ENCODE measurements at places on chromosomes 4 and X.

DNA sequence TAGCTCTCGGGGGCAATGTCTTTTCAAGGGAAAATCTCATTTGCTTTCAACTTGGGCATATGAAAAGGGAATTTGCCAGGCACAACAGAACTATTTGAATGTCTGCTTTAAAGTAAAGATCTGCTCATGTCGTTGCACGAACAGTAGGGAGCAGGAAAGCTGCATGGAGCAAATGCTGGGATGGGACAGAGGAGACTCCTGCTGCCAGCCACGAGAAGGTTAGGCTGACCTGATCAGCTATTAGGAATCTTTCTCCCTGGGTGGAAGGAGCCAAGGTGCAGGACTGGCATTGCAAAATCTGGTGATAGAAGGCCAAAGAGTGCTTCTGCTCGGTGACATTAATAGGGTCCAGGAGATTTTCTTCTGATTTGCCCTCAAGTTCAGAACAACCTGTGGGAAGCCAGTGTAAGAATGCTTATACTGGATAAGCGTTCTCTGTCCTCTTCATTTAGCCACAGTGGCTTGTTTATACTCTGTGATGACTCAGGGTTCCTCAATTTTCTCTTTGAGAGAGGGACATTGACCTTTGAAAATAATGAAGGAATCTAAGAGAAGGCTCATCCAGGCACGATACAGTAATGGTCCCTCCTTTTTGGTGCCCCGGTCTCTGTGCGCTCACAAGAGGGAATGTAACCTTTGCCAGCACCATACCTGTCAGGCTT lies 22.9 kb downstream of the FHL1 start:
- H3K36me3 ChIP-seq = no peaks in the 10 kb centered on the region
- no peak overlapping the region for H3K4me3 ChIP-seq
- peak overlapping the region; percentile 62 for H3K27ac ChIP-seq
- DNase-seq = no peak
- no peaks in the 10 kb centered on the region for H3K4me1 ChIP-seq

- H3K4me1 ChIP-seq = no peaks in the 10 kb centered on the region
- H3K27me3 ChIP-seq = no peaks in the 10 kb centered on the region
- DNase-seq = no peak
- no peaks in the 10 kb centered on the region for H3K36me3 ChIP-seq
- H3K27ac ChIP-seq = no peak overlapping the region
Observed at GRCh38 chr4:183863155-183863825, 41.8 kb upstream of the STOX2 start.

GRCh38 chr4:72107456-72107855 lies 75.7 kb downstream of the NPFFR2 start:
- no peak overlapping the region for H3K27ac ChIP-seq
- H3K4me3 ChIP-seq = no peak overlapping the region

GRCh38 chrX:71996826-71997225 lies 86.2 kb downstream of the NHSL2 start:
- no peaks in the 10 kb centered on the region for H3K27me3 ChIP-seq
- H3K4me1 ChIP-seq = no peaks in the 10 kb centered on the region
- no peaks in the 10 kb centered on the region for H3K36me3 ChIP-seq
- H3K27ac ChIP-seq = no peak overlapping the region
- no peak for DNase-seq
- H3K4me3 ChIP-seq = no peak overlapping the region

- no peak for DNase-seq
- H3K36me3 ChIP-seq = no peaks in the 10 kb centered on the region
- peak overlapping the region; percentile 63 for H3K4me3 ChIP-seq
Observed at GRCh38 chr4:37452952-37453280, 208.4 kb downstream of the NWD2 start.

GRCh38 chr4:32909736-32910135 lies 2189.6 kb downstream of the PCDH7 start:
- no peak overlapping the region for H3K4me3 ChIP-seq
- no peak for DNase-seq
- H3K27ac ChIP-seq = no peak overlapping the region
- no peaks in the 10 kb centered on the region for H3K36me3 ChIP-seq

DNA sequence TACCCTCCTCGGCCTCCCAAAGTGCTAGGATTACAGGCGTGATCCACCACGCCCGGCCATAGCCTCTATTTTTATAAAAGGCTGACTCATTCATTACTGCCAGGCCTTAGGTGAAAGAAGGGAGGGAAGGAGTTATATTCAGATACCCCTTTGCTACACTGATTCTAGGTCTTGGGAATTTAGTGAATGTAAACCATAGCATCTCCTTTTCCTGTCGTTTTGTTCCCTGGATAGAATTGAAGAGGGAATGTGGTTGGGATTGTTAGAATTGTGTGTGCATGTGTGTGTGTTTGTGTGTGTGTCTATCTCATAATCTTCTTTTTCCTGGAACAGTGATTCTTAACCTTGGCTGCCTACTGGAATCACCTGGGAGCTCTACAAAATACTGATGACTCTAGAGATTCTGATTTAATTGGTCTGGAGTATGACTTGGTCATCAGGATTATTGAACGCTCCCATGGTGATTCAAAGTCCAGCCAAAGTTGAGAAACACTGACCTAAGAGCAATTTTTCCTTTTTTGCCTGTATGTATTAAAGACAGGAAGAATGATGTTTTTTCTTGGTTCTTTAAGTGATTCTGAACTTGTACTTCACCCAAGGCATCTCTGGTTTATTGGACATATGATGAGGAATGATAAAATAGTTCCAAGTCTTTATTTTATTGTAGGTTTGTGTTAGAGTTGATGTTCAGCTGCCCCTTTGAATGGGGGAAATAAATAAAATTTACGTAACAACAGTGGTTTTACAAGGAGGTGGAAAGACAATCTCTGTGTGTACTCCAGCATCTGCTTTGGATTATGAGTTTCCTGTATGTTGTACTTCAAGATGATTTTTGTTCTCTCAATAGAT lies 37.0 kb downstream of the NAP1L5 start:
- H3K36me3 ChIP-seq = no peaks in the 10 kb centered on the region
- H3K27ac ChIP-seq = no peak overlapping the region
- H3K4me1 ChIP-seq = no peaks in the 10 kb centered on the region

- H3K27me3 ChIP-seq = no peaks in the 10 kb centered on the region
- no peaks in the 10 kb centered on the region for H3K36me3 ChIP-seq
- DNase-seq = no peak
- no peak overlapping the region for H3K27ac ChIP-seq
Observed at GRCh38 chr4:17094876-17095210, 196.4 kb upstream of the LDB2 start.

- H3K4me1 ChIP-seq = no peaks in the 10 kb centered on the region
- DNase-seq = no peak
- H3K4me3 ChIP-seq = no peak overlapping the region
- no peaks in the 10 kb centered on the region for H3K36me3 ChIP-seq
- H3K27me3 ChIP-seq = no peaks in the 10 kb centered on the region
Observed at GRCh38 chr4:127400731-127401346, 231.9 kb upstream of the INTU start.

DNA sequence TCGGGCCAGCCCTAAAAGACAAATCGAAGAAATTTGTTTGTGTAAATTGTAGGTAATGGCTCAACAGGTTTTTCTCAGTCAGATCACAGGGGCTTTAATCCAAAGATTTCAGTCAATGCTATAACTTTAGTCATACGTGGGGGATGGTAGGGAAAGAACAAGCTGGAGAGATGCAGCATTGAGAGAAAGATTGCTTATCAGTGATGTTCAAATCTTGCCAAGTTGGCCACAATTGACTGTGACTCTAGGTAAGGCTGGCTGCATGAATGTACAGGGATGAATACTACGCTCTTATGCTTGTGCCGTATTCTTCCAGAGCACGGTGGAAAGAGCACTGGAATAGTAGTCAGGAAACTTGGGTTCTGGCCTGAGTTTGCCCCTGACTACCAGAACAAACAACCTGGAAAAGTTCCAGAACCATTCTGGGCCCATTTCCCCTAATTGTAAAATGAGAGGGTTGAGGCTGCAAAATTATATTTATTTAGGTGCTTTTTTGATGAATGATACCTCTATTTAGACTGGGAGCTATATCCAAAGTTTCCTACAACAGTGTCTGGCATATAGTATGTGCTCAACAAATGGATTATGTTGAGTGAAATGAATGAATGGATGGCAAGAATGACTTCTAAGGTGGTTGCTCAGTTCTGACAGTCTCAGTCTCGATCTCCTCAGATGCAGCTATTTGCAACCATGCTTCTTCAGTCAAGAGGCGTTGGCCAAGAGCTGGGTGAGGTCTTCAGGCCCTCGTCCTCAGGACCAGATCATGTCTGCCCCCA lies 44.4 kb downstream of the TSC22D3 start:
- no peaks in the 10 kb centered on the region for H3K27me3 ChIP-seq
- no peak overlapping the region for H3K4me3 ChIP-seq
- DNase-seq = no peak
- H3K4me1 ChIP-seq = peaks cover 4% of the 10 kb centered on the region
- peak overlapping the region; percentile 76 for H3K27ac ChIP-seq

- H3K4me3 ChIP-seq = no peak overlapping the region
- no peak overlapping the region for H3K27ac ChIP-seq
- no peak for DNase-seq
- H3K36me3 ChIP-seq = no peaks in the 10 kb centered on the region
- H3K4me1 ChIP-seq = no peaks in the 10 kb centered on the region
Observed at GRCh38 chrX:110414679-110415439, 56.2 kb downstream of the RTL9 start.

GRCh38 chr4:24850674-24851073 lies 55.3 kb downstream of the SOD3 start:
- no peaks in the 10 kb centered on the region for H3K4me1 ChIP-seq
- no peak for DNase-seq
- H3K36me3 ChIP-seq = no peaks in the 10 kb centered on the region
- H3K27ac ChIP-seq = peak overlapping the region; percentile 48
- H3K27me3 ChIP-seq = no peaks in the 10 kb centered on the region

DNA sequence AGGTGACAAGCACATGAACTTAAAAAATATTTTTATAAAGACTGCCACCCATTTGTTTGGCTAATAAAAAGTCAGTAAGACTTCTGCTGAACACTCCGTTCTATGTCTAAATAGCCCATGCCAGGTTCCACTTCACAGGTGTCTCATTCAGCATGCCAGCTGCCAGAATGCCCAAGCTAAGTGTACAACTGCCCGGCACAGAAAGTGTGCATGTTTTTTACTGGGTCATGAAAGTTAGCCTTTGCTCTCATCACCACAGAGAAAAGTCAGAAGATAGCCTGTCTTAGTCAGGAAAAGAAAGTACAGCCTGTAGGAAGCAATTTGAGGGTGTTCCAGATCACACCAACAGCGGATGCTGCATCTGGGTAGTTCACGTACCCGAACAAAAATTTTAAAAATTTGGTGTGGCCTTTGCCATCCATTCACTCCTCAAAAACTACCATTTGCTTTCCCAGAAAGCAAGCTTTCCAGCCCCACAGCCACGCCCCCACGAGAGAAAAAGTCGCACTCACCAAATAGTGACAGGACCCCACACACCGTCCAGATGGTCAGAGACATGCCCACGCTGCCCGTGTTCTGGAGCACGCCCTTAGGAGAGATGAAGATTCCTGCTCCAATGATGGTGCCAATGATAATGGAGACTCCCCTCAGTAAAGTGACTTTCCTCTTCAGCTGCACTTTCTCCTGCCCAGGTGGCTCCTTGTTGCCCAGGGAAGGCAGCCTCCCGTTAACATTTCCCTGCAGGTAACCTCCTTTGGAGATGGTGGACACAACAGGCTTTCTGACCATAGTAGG lies 671 bp downstream of the SLC7A11 start:
- H3K36me3 ChIP-seq = no peaks in the 10 kb centered on the region
- peak overlapping the region; percentile 48 for H3K4me3 ChIP-seq
- peak overlapping the region; percentile 33 for H3K27ac ChIP-seq
- DNase-seq = no peak

- H3K27me3 ChIP-seq = no peaks in the 10 kb centered on the region
- DNase-seq = no peak
- no peaks in the 10 kb centered on the region for H3K4me1 ChIP-seq
- no peak overlapping the region for H3K27ac ChIP-seq
- H3K4me3 ChIP-seq = no peak overlapping the region
Observed at GRCh38 chr4:183175631-183176232, 76.7 kb downstream of the WWC2 start.

DNA sequence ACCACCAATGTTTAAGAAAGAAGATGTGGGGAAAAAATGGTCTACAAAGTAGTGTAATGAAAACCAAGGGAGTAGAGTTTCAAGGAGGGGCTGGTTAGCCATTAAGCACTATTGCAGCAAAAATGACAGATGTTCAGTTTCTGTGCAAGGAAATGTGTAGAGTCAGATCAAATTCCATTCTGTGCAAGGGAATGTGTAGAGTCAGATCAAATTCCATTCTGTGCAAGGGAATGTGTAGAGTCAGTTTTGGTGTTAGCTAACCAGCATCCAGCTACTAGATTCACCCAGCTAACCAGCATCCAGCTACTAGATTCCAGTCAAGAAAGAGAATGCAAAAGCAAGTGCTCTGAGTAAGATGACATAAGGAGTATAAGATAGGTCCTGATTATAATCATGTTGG lies 208.8 kb downstream of the COX18 start:
- DNase-seq = no peak
- H3K4me1 ChIP-seq = no peaks in the 10 kb centered on the region
- H3K4me3 ChIP-seq = no peak overlapping the region
- no peaks in the 10 kb centered on the region for H3K36me3 ChIP-seq

DNA sequence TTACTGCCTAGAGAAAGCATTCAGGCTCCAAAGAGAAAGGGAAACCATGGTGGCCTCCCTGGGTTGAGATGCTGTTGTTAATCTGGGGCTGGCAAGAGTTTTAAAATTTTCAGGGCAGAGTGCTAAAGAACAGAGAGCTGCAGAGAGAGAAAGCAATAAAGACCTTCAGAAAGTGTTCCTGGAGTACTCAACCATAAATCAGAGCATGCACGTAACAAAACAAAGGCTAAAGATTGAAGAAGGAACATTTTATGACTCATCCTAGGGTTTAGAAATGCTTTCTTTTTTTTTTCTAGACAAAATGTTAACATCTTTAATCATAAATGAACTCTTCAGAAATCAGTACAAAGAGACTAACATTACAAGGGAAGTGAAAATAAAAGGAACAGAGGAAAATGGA lies 562.3 kb upstream of the NDST4 start:
- no peak for DNase-seq
- no peak overlapping the region for H3K4me3 ChIP-seq
- H3K27me3 ChIP-seq = no peaks in the 10 kb centered on the region
- H3K36me3 ChIP-seq = no peaks in the 10 kb centered on the region
- H3K4me1 ChIP-seq = no peaks in the 10 kb centered on the region

DNA sequence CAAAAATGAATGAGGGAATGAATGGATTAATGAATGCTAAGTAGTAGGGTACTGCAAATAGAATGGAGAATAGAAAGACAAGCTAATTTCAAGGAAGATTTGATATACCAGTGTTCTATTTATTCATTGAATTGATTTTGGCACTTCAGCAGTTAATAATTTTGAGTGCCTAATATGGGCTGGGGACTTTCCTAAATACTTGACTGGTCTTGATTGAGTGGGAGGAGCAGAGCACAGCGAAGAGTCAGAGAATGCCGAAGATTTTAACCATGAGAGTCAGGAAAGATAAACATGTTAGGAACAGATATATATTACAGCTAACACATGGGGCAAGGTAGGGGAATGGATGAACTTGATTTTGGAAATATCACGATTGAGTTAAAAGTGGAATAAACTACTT lies 10.6 kb downstream of the IL15 start:
- no peak for DNase-seq
- H3K4me3 ChIP-seq = no peak overlapping the region
- H3K27ac ChIP-seq = no peak overlapping the region
- H3K27me3 ChIP-seq = no peaks in the 10 kb centered on the region
- H3K36me3 ChIP-seq = no peaks in the 10 kb centered on the region

- no peaks in the 10 kb centered on the region for H3K36me3 ChIP-seq
- H3K27ac ChIP-seq = no peak within 1 kb of the TSS
- no peak for DNase-seq
- H3K4me3 ChIP-seq = no peak within 1 kb of the TSS
- no peaks in the 10 kb centered on the region for H3K27me3 ChIP-seq
- no peaks in the 10 kb centered on the region for H3K4me1 ChIP-seq
Observed at GRCh38 chr4:75555294-75556164, at the start of gene ODAPH. TSS of gene ODAPH (plus strand) at chr4:75556066. CDS start at chr4:75556083, 17 bp downstream.
